Left hindlimb (tissue), 1 donor: ENCODE measurements at places on chromosomes 6 and 20.

- peak; percentile 11 for DNase-seq
Observed at GRCh38 chr6:35042031-35042815, 98.9 kb downstream of the TCP11 start.

- DNase-seq: no peak
Observed at GRCh38 chr6:143807103-143807772, 35.9 kb upstream of the LTV1 start.

GRCh38 chr20:11302436-11302835 lies 615.3 kb upstream of the BTBD3 start:
- DNase-seq: no peak

- no peak for DNase-seq
Observed at GRCh38 chr20:38514947-38515346, 42.3 kb downstream of the RALGAPB start.
